Fibroblast of skin of left quadriceps (primary cell): ENCODE measurements at places on chromosomes 12 and 14.

GRCh38 chr12:95605875-95606274 is 54.6 kb upstream of the USP44 start:
- no peak for DNase-seq

GRCh38 chr14:28762955-28763326 is 3.6 kb upstream of the FOXG1 start:
- DNase-seq: no peak

DNA sequence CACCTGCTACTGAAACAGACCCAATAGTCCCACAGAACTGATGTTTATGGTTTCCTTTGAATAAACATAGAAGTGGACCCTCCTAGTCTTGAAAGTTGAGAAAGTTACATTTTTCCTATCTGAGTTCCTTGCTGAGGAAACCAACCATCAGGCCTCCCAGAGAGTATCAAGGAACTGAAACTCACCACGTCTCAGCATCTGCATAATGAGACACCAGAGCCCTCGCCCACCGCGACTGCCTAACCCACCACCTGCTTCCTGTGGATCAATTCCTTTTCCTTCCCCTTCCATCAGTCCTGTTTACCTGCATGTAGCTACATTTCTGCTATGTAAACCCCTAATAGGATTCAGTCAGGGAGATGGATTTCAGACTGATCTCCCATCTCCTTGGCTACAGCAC is 443.2 kb upstream of the TMEM132C start:
- DNase-seq: no peak

- DNase-seq: no peak
Measured at GRCh38 chr12:117552971-117553370, 191.5 kb upstream of the NOS1 start.

DNA sequence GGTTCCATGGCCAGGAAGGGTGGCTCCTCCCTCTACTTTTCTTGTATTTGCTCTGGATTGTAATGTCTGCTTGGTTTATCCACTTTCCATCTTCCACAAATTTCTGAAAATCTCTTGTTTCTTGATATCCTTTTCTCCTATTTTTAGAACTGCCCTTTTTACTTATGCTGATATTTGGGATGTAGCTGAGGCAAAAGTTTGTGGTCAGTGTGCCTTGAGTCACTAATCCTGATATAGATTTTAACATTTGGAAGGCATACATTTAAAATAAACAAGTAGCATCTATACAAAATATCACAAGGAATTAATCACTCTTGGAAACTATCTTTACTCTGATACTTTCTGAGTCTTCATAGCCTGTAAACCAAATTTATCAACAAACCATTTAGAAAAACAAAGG is 11.0 kb downstream of the GRIP1 start:
- DNase-seq: no peak

- DNase-seq: no peak
Measured at GRCh38 chr14:103094406-103095209, at the start of gene EXOC3L4. EXOC3L4 (plus strand) TSS chr14:103094725; CDS start chr14:103100220, 5,495 bp downstream.

DNA sequence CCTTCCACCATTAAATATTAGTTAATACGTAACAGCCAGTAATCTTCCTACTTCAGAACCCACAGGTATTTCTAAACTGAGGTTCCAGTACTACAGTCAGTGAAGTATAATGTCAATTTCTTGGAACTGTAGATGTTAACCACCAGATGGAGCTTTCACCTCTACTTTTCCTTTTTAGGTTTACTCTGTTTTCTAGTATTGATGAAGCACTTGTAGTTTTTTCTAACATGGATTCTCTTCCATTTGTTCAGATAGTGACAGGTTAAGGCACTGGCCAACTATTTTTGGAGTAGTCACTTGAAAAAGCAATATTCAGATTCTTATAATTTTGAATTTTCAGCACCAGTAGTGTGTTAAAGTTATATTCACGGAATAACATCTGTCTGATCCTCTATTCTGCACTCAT is 4.6 kb upstream of the SEC23A start:
- DNase-seq: no peak

GRCh38 chr14:30551460-30551859 is 7.5 kb upstream of the G2E3 start:
- no peak for DNase-seq

- DNase-seq: no peak
Measured at GRCh38 chr12:101859664-101860607, 17.4 kb upstream of the DRAM1 start.
